Left renal pelvis (tissue), 4 donors: ENCODE measurements at places on chromosomes 7 and 10.

GRCh38 chr7:10268034-10268433, 705.6 kb upstream of the PHF14 start:
- DNase-seq = no peak

DNA sequence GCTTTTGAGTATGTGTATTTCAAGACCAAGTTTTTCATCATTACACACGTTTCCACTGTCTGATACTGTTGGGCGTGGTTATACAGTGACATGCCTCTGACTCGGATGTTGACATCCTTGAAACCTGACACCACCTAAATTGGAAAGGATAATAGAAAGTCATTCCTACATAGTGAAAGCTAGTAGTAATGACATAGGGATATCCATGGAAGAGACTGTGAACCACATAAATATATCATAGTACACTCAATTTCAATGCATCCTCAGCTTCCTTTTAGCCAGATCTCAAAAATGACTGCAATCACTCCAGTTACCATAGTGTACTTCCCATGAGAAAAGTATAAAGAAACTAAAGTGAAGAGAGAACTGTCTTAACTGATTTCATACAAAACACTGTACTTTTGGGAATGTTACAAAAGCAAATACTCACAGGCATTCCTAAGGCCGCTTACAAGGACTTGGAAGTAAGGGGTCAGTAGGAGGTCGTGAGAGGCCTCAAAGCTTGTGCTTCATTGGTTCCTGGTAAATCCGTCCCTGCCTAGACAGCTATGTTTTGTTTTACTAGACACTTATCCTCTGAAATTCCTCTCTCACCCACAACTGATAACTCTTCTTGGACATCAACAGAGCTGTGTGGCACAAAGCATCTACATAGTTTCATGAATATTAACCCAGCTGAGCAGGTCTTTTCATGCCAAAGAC, 71.8 kb upstream of the VWDE start:
- DNase-seq = no peak

DNA sequence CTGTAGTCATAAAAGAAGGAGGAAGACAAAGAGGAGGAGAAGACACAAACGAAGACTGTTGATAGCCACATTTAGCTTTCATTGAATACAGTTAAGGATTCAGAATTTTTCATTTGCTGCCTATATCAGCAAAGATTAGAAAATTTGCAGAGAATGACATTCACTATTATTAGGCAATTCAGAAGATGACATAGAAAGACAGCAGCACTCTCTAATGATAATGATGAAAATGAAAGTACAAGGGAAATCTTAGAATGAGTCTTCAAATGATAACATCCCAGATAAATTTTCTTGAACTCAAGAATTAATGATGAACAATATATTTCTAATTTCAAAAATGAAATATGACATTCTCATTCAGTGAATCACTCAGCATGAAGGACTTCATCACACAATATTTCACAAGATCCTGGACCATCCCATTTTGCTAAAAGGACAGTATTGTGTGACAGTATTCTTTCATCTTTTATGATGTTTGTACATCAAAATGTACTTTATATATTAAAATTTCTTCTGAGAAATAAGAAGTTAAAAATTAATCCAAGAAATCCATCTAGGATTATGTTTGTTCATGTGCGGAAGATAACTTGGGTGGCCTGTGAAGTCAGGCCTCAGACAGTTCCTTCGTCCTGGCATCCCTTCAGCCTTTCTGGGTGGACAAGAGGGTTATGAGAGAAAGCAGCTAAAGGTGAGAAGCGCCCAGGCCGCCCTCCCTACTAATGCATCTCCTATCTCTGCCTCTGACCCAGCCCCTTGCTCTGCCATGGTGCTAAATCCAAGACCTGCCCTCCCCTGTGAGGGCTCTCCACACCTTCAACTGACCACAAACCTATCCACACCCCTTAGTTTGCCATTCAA, 47.4 kb upstream of the CAMK2B start:
- no peak for DNase-seq

DNA sequence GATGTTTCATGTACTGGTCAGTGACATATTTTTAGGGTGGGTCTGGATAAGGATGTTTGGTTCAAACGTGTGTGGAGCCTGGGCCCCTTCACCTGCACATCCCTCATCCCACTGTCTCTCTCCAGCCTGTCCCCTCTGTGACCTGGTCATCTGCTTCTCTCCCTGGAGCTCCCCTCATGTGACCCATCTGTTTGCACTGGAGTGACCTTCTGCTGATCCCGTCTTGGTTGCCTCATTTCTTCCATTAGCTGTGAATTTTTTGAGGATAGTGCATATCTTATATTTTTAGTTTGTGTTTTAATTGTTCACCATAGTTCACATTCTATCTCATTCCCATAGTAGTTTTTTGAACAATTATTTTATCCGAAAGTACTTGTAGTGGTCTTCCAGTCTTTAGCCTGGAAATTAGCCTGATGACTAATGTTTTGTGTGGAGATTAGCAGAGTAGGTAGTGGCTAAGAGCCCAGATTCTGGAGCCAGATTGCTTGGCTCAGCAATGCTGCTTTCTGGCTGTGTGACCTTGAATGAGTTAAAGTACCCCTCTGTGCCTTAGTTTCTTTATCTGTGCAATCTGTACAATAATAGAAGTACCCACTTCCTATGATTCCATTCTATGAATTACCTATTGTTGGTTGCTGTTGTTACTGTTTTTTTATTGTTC, 224.5 kb downstream of the LRMDA start:
- no peak for DNase-seq
